Liver (tissue), 10 donors: ENCODE measurements at places on chromosomes 2 and 18. TPM values are rescaled to one million over a fixed set of nuclear protein-coding genes. Genes with fewer than 3 reads are reported as not detected.

The CHRNA1 gene
- not detected for polyA plus RNA-seq

The SLC4A3 gene
- 0.08 TPM for polyA plus RNA-seq

- H3K27me3 ChIP-seq = no peaks in the 10 kb centered on the region
- no peaks in the 10 kb centered on the region for H3K36me3 ChIP-seq
- no peak for DNase-seq
- no peak overlapping the region for H3K27ac ChIP-seq
These were observed 20.4 kb downstream of the FBXO36 start for GRCh38 chr2:229942671-229943070.

DNA sequence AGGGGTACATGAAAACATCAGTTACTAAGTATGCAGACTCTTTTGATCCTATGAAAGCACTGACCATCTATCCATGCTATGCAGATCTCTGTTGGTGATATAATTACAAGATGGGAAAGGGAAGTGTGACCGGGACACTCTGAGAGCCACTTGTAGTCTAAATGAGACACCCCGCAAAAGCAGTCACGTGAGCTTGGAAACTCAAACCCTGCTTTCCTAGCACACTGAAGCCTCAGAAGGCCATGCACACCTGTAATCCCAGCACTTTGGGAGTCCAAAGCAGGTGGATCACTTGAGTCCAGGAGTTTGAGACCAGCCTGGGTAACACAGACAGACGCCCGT, 137.5 kb downstream of the INO80D start:
- no peaks in the 10 kb centered on the region for H3K27me3 ChIP-seq
- peaks cover 11% of the 10 kb centered on the region for H3K4me1 ChIP-seq
- DNase-seq = no peak
- H3K36me3 ChIP-seq = no peaks in the 10 kb centered on the region
- H3K27ac ChIP-seq = no peak overlapping the region
- H3K4me3 ChIP-seq = no peak overlapping the region

DNA sequence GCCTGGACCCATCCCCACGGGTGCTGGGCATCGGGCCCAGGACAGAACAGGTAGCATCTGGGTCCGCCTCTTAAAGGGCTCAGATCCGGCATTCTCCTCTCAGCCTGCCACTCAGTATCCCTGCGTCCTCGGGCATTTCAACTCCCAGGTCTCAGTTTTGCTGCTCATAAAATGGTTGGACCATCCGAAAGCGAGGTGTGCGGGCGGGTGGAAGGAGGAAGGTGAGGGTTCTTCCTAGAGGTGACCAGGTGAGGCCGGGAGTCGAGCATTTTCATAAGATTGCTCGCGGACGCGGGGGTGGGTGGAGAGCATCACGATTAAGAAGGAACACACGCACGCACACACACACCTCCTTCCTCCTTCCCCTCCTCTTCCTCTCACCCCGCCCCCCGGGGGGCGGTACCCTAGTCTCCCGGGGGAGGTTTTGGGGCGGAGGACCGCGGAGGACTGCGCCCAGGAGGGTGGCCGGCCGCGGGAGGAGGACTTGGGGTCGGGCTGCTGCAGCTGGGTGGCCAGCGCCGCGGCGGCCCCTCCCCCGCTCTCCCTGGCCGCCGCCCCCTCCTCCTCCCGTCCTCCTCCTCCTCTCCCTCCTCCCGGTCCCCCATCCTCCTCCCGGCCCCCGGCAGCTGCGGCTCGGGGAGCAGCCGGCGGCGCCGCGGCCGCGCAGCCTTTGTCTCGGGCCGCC, 97.9 kb upstream of the GPR45 start:
- H3K36me3 ChIP-seq = no peaks in the 10 kb centered on the region
- no peak for DNase-seq
- no peaks in the 10 kb centered on the region for H3K27me3 ChIP-seq

The CRYGD gene
- polyA plus RNA-seq = not detected

GRCh38 chr2:38120264-38120592, 44.3 kb upstream of the CYP1B1 start:
- H3K36me3 ChIP-seq = no peaks in the 10 kb centered on the region
- no peak overlapping the region for H3K27ac ChIP-seq
- no peak overlapping the region for H3K4me3 ChIP-seq
- no peaks in the 10 kb centered on the region for H3K27me3 ChIP-seq
- H3K4me1 ChIP-seq = peaks cover 8% of the 10 kb centered on the region
